ENCODE measurements at places on chromosomes 4 and X. TPM values are rescaled to one million over a fixed set of nuclear protein-coding genes. Genes with fewer than 3 reads are reported as not detected.

DNA sequence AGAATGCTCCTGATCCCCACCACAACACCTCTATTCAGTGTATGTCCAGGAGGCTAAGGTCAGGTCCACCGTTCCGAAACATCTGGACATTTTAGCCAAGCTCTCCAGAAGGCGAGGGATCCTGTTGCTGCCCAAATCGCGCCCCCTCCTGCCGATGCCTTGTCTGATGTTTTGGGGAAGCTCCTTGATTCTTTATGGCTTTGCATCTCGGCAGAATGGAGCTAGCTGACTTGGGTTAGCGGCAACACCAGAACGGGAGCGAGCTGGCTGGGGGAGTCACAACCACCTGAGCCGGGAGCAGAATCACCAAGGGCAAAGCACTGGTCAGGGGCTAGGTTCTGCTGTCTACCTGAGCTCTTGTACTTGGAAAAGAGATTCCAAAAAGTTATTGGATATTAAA is 6.6 kb upstream of the POU3F4 start:
- no peak for DNase-seq
- no peak overlapping the region for H3K4me3 ChIP-seq
- no peaks in the 10 kb centered on the region for H3K27me3 ChIP-seq

Gene TBC1D8B
- 0.20 TPM for total RNA-seq

Gene DDX53
- total RNA-seq = not detected

Gene CD40LG
- not detected for total RNA-seq

Gene ZNF141
- 11.8 TPM for total RNA-seq

DNA sequence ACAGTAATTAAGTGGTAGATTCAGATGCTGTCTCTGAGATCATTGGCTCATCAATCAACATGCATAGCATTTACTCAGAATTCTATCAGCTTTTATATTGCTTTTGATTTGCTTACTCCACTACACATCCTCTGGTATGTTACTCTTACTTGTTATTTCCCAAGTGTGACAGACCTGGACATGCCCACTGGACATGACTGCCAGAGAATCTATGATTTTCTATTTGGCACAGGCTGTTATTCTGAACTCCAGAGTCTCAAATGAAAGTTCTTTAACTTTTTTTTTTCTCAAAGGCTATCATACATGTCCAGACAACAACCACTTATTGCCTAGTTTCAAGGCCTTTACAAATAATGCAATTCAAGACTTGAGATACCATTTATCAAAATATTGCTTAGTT is 116.1 kb upstream of the ARHGAP24 start:
- no peaks in the 10 kb centered on the region for H3K36me3 ChIP-seq
- H3K4me1 ChIP-seq = no peaks in the 10 kb centered on the region
- H3K27ac ChIP-seq = no peak overlapping the region
- H3K4me3 ChIP-seq = no peak overlapping the region

- no peaks in the 10 kb centered on the region for H3K36me3 ChIP-seq
- DNase-seq = no peak
- H3K27me3 ChIP-seq = no peaks in the 10 kb centered on the region
- H3K4me3 ChIP-seq = no peak overlapping the region
- H3K27ac ChIP-seq = no peak overlapping the region
These were observed 730.8 kb downstream of the IL1RAPL1 start for GRCh38 chrX:29318012-29318411.

GRCh38 chrX:111561851-111562250 is 50.4 kb downstream of the SERTM2 start:
- H3K4me1 ChIP-seq = no peaks in the 10 kb centered on the region
- H3K27me3 ChIP-seq = no peaks in the 10 kb centered on the region
- no peak overlapping the region for H3K4me3 ChIP-seq

- no peak overlapping the region for H3K4me3 ChIP-seq
- H3K27ac ChIP-seq = no peak overlapping the region
- H3K36me3 ChIP-seq = no peaks in the 10 kb centered on the region
- H3K4me1 ChIP-seq = peaks cover 38% of the 10 kb centered on the region
- H3K27me3 ChIP-seq = no peaks in the 10 kb centered on the region
These were observed 246.2 kb upstream of the PITX2 start for GRCh38 chr4:110869114-110869513.

DNA sequence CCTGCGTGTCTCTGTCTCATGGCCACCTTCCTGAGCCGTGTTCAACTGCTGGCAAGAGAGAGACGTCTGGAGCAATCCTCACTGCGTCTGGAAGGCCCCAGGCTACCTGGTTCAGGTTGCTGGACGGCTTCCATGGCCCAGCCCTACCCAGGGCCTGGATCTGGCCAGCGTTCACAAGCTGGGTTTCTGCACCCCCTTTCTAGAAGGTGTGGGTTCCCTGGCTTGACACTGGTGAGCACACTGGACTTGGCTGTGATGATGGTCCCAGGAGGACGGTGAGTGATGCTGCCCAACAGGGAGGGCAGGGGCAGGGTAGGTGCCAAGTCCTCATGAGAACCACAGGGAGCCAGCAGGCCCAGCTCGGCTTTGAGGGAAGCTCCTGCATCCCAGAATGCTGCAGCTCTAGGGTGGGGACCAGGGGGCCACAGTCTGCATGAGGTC is 63.4 kb downstream of the HTRA3 start:
- no peaks in the 10 kb centered on the region for H3K27me3 ChIP-seq
- no peak overlapping the region for H3K27ac ChIP-seq
- H3K4me1 ChIP-seq = no peaks in the 10 kb centered on the region
- H3K4me3 ChIP-seq = no peak overlapping the region

- no peaks in the 10 kb centered on the region for H3K4me1 ChIP-seq
- H3K27ac ChIP-seq = no peak overlapping the region
- no peaks in the 10 kb centered on the region for H3K36me3 ChIP-seq
- H3K4me3 ChIP-seq = no peak overlapping the region
- H3K27me3 ChIP-seq = no peaks in the 10 kb centered on the region
These were observed 144.8 kb upstream of the SLIT2 start for GRCh38 chr4:20106921-20107320.

- H3K4me3 ChIP-seq = peak overlapping the region; percentile 57
- no peaks in the 10 kb centered on the region for H3K4me1 ChIP-seq
- no peaks in the 10 kb centered on the region for H3K36me3 ChIP-seq
- DNase-seq = no peak
- H3K27me3 ChIP-seq = 0 out of 2 replicates have a peak, but pooled peaks cover 4% of the 10 kb centered on the region
These were observed 6.2 kb upstream of the ZBTB33 start for GRCh38 chrX:120244395-120244734.

Gene BEX3
- total RNA-seq = 238 TPM

GRCh38 chrX:150848914-150849365 is 49.5 kb downstream of the CD99L2 start:
- no peaks in the 10 kb centered on the region for H3K36me3 ChIP-seq
- H3K27me3 ChIP-seq = no peaks in the 10 kb centered on the region
- no peak overlapping the region for H3K4me3 ChIP-seq
- DNase-seq = no peak

Gene HAND2
- 3.4 TPM for total RNA-seq

Gene MAGEA2B
- 2.2 TPM for total RNA-seq

GRCh38 chr4:30901461-30902451 is 181.6 kb downstream of the PCDH7 start:
- DNase-seq = no peak
- no peaks in the 10 kb centered on the region for H3K27me3 ChIP-seq
- peaks cover 27% of the 10 kb centered on the region for H3K36me3 ChIP-seq
- no peak overlapping the region for H3K27ac ChIP-seq
- no peak overlapping the region for H3K4me3 ChIP-seq
- H3K4me1 ChIP-seq = no peaks in the 10 kb centered on the region

GRCh38 chr4:11480683-11481082 is 52.0 kb upstream of the HS3ST1 start:
- no peaks in the 10 kb centered on the region for H3K4me1 ChIP-seq
- H3K27ac ChIP-seq = no peak overlapping the region
- H3K4me3 ChIP-seq = no peak overlapping the region
- no peaks in the 10 kb centered on the region for H3K27me3 ChIP-seq

DNA sequence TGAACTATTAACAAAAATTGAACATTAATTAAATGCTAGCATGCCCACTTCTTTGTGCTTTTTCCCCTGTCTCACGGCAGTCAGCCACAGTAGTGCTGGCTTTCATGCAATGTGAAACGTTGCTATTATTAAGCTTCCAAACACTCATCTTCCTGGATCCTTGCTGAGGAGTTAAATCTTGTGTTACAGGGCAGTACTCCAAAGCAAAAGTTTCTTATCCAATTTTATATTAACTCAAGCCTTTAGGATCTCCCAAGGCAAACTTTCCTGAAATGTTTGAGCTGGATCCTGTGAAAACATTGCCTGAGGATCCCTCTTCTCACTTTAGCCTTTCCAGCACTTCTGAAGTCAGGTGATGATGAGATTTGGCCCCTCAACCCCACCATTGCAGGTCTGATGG is 1454.8 kb downstream of the FSTL5 start:
- no peaks in the 10 kb centered on the region for H3K36me3 ChIP-seq
- DNase-seq = no peak
- no peak overlapping the region for H3K27ac ChIP-seq
- H3K4me3 ChIP-seq = no peak overlapping the region
- no peaks in the 10 kb centered on the region for H3K27me3 ChIP-seq
- no peaks in the 10 kb centered on the region for H3K4me1 ChIP-seq

GRCh38 chr4:15132739-15133138 is 130.5 kb downstream of the CPEB2 start:
- DNase-seq = no peak
- H3K27ac ChIP-seq = no peak overlapping the region
- no peaks in the 10 kb centered on the region for H3K36me3 ChIP-seq
- H3K4me3 ChIP-seq = no peak overlapping the region

GRCh38 chrX:102832661-102833060 is 104.4 kb upstream of the RAB40AL start:
- no peaks in the 10 kb centered on the region for H3K4me1 ChIP-seq
- no peaks in the 10 kb centered on the region for H3K36me3 ChIP-seq
- DNase-seq = no peak
- no peak overlapping the region for H3K4me3 ChIP-seq
- H3K27me3 ChIP-seq = no peaks in the 10 kb centered on the region

DNA sequence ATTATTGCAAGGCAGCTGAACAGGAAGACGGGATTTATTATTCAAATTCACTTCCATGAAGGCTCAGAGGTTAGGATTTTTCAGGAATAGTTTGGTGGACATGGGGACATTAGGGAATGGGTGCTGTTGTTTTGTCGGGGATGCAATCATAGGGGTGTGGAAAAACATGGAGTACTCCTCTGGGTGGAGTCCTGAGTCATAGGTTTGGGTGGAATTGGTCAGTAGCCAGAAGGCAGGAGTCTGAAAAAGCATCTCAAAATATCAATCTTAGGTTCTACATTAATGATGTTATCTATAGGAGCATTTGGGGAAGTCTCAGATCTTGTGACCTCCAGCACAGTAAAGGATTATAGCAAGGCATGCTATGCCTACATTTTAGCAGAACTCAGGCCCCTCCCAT is 14.5 kb upstream of the ETNPPL start:
- DNase-seq = no peak
- H3K27ac ChIP-seq = no peak overlapping the region
- H3K36me3 ChIP-seq = no peaks in the 10 kb centered on the region
- no peak overlapping the region for H3K4me3 ChIP-seq
- H3K27me3 ChIP-seq = no peaks in the 10 kb centered on the region

Gene MTNR1A
- not detected for total RNA-seq

DNA sequence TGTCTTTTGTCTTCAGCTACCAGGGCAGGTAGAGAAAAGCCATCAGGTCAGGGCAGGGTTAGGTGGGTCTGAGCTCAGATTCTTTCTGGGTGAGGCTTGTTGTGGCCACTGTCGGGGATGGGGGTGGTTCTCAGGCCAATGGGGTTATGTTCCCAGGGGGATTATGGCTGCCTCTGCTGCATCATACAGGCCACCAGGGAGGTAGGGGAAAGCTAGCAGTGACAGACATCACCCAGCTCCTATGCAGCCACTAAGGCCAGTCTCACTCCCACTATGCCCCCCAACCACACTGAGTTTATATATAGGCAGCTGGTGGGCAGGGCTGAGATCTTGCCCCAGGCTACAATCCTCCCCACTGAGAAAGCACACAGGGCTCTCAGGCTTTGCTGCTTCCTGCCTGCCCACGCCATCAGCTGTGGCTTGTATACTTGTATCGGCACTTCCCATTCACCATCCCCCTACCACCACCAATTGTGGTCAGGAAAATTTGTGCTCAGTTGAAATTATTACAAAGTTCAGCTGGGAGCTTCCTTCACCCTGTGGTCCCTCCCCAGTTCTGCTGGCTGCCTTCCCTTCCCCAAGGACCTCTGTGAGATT is 72.6 kb upstream of the PTPN13 start:
- no peak overlapping the region for H3K27ac ChIP-seq
- H3K4me3 ChIP-seq = no peak overlapping the region
- no peaks in the 10 kb centered on the region for H3K27me3 ChIP-seq

Gene EDA
- total RNA-seq = 0.71 TPM

Gene PDCL2
- total RNA-seq = not detected

DNA sequence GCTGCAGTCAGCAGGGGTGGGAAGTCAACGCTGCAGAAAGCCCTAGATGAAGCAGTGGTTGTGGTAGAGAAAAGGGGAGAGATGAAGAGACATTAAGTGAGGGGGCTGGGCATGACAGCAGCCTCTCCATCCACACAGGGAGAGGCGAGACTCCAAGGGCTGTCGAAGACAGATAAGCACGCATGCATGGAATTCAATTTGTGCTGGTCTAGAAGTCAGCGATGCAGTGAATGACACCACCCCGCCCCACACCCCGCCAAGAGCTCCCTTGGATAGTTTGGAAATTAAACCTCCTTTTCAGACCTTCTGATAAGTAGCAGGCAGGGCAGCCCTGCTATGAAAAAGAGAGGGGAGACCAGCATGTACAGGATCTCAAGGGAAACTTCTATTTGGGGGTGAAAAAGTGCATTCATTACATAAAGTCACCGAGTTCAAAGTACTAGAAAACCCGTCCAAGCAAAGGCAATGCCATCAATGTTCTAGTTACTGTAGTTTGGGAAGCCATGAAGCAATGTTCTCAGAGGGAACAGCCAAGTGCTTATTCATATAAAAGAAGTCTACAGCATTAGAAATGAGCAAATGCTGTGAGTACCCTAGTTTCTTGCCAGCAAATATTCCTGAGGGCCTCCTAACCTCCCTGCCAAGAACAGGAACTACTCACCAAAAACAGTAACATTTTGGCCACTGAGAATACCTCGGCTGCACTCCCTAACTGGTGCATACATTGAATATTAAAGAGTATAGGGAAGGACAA is 152.3 kb upstream of the ANXA10 start:
- H3K4me3 ChIP-seq = no peak overlapping the region
- no peak for DNase-seq
- no peaks in the 10 kb centered on the region for H3K27me3 ChIP-seq
- H3K4me1 ChIP-seq = no peaks in the 10 kb centered on the region
- H3K36me3 ChIP-seq = no peaks in the 10 kb centered on the region
- H3K27ac ChIP-seq = no peak overlapping the region

GRCh38 chrX:148536961-148537360 is 36.5 kb downstream of the AFF2 start:
- H3K4me1 ChIP-seq = no peaks in the 10 kb centered on the region
- H3K4me3 ChIP-seq = no peak overlapping the region
- no peak for DNase-seq
- no peaks in the 10 kb centered on the region for H3K27me3 ChIP-seq
- H3K36me3 ChIP-seq = no peaks in the 10 kb centered on the region

- DNase-seq = no peak
- no peaks in the 10 kb centered on the region for H3K36me3 ChIP-seq
- H3K27ac ChIP-seq = no peak overlapping the region
- H3K4me3 ChIP-seq = no peak overlapping the region
These were observed 36.1 kb upstream of the RNF150 start for GRCh38 chr4:141169391-141169790.

Data from SJCRH30 (cell line).